Right atrium auricular region (tissue), 2 donors: ENCODE measurements at places on chromosomes 6 and 20. TPM values are rescaled to one million over a fixed set of nuclear protein-coding genes. Genes with fewer than 3 reads are reported as not detected.

SAMD3 gene
- total RNA-seq, result not detected

DNA sequence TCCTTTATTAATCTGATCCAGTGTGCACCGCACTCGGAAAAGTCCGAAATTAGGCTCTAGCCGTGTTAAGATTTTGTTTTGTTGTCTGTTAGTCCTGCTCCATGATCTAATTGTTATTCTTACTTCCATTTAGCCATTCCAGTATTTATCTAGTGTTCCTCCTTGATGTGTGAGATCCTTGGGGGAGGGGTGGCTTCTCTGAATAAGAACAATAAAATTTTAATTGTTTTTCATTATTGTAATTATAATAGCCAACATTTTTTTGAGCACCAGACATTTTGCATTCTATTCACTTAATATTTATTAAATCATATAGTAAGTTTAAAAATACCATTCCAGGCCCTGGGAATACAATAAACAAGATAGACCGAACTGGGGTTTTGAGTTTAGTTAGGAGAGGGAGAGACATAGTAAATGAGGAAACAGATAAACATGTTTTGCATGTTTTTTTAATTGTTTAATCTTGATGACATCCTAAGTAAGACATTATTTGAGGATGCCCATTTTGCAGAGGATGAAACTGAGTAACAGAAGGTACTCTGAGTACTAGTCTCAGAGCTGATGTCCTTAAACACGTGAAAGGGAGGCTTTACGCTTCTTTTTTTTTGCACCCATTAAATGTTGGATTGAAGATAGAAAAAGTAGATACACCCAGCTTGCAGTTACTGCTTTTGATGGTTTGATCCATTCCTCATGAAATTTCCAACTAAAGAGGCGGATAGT is 1.2 kb downstream of the CBFA2T2 start:
- DNase-seq, result no peak
- no peaks in the 10 kb centered on the region for H3K27me3 ChIP-seq

GRCh38 chr6:56684342-56685101 is 41.8 kb upstream of the DST start:
- H3K27ac ChIP-seq, result peak overlapping the region; percentile 79
- H3K36me3 ChIP-seq, result no peaks in the 10 kb centered on the region
- no peak overlapping the region for H3K4me3 ChIP-seq
- DNase-seq, result no peak

TPBG gene
- total RNA-seq, result 7.4 TPM

- H3K4me3 ChIP-seq, result no peak overlapping the region
- H3K27me3 ChIP-seq, result no peaks in the 10 kb centered on the region
- no peaks in the 10 kb centered on the region for H3K4me1 ChIP-seq
- no peak for DNase-seq
Measured at GRCh38 chr6:49513153-49513989, 13.6 kb downstream of the GLYATL3 start.

BPIFB1 gene
- not detected for total RNA-seq

GRCh38 chr6:169415179-169415578 is 161.5 kb upstream of the THBS2 start:
- no peak for DNase-seq
- no peaks in the 10 kb centered on the region for H3K36me3 ChIP-seq
- no peaks in the 10 kb centered on the region for H3K27me3 ChIP-seq
- no peaks in the 10 kb centered on the region for H3K4me1 ChIP-seq
- no peak overlapping the region for H3K27ac ChIP-seq
- no peak overlapping the region for H3K4me3 ChIP-seq

KCNK16 gene
- not detected for total RNA-seq

ARMC2 gene
- 5.3 TPM for total RNA-seq

ZBTB46 gene
- 12.2 TPM for total RNA-seq

GRCh38 chr6:149389509-149390297 is 10.4 kb upstream of the SUMO4 start:
- no peaks in the 10 kb centered on the region for H3K27me3 ChIP-seq
- H3K4me3 ChIP-seq, result no peak overlapping the region
- no peak for DNase-seq
- no peaks in the 10 kb centered on the region for H3K4me1 ChIP-seq
- H3K27ac ChIP-seq, result no peak overlapping the region
- no peaks in the 10 kb centered on the region for H3K36me3 ChIP-seq

DNA sequence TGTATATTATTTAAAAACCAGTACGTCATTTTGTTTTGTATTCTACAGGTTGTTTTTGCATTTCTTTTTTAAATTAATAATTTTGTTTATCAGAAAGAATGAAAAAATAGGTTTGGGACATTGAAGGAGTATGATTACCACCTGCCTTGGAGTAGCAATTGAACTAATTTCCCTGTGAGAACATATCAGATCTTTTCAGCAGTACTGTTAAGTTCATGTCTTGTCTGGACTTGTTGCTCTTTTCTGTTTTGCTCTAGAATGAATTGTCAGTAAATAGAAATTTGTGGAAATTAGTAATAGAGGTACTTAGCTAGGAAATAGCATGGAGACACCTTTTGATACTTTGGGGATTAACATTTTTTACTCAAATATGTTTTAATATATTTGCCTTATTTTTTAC is 24.3 kb downstream of the HSF2 start:
- H3K4me3 ChIP-seq, result no peak overlapping the region
- no peak for DNase-seq
- H3K27ac ChIP-seq, result no peak overlapping the region
- no peaks in the 10 kb centered on the region for H3K4me1 ChIP-seq
- peaks cover 61% of the 10 kb centered on the region for H3K36me3 ChIP-seq
- no peaks in the 10 kb centered on the region for H3K27me3 ChIP-seq

- no peak overlapping the region for H3K4me3 ChIP-seq
- H3K4me1 ChIP-seq, result no peaks in the 10 kb centered on the region
- H3K36me3 ChIP-seq, result no peaks in the 10 kb centered on the region
- no peaks in the 10 kb centered on the region for H3K27me3 ChIP-seq
- no peak overlapping the region for H3K27ac ChIP-seq
- no peak for DNase-seq
Measured at GRCh38 chr6:76230711-76231110, 158.2 kb upstream of the IMPG1 start.

MYMX gene
- not detected for total RNA-seq

C20orf144 gene
- total RNA-seq, result not detected

- no peaks in the 10 kb centered on the region for H3K4me1 ChIP-seq
- no peak for DNase-seq
- no peaks in the 10 kb centered on the region for H3K36me3 ChIP-seq
- H3K27me3 ChIP-seq, result no peaks in the 10 kb centered on the region
- H3K4me3 ChIP-seq, result no peak overlapping the region
- H3K27ac ChIP-seq, result no peak overlapping the region
Measured at GRCh38 chr20:51184289-51184688, 161.4 kb upstream of the KCNG1 start.

GPR6 gene
- total RNA-seq, result not detected

FOXA2 gene
- not detected for total RNA-seq

GRCh38 chr6:33167374-33168283 is 24.6 kb downstream of the COL11A2 start:
- H3K27ac ChIP-seq, result no peak overlapping the region
- no peak for DNase-seq
- no peaks in the 10 kb centered on the region for H3K4me1 ChIP-seq
- no peak overlapping the region for H3K4me3 ChIP-seq
- no peaks in the 10 kb centered on the region for H3K27me3 ChIP-seq
- no peaks in the 10 kb centered on the region for H3K36me3 ChIP-seq

DNA sequence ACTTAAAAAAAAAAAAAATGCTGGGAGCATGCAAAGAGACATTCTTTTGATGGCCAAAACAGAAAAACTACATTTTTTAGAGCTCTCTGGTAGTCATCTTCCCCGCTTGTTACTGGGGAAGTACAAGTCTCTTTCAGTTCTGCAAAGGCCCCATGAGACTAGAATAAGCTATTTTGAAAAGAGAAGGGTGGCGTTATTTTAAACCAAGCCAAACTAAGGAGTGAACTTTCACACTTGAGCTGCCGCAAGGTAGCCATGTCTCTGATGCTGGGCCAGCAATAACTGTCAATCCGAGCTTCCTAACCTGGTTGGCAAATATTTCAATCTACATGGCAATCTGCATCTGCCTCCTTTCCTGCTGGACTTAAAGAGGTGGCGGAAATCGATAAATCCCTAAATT is 96.7 kb downstream of the L3MBTL3 start:
- H3K27me3 ChIP-seq, result no peaks in the 10 kb centered on the region
- no peak for DNase-seq
- H3K36me3 ChIP-seq, result no peaks in the 10 kb centered on the region

DNA sequence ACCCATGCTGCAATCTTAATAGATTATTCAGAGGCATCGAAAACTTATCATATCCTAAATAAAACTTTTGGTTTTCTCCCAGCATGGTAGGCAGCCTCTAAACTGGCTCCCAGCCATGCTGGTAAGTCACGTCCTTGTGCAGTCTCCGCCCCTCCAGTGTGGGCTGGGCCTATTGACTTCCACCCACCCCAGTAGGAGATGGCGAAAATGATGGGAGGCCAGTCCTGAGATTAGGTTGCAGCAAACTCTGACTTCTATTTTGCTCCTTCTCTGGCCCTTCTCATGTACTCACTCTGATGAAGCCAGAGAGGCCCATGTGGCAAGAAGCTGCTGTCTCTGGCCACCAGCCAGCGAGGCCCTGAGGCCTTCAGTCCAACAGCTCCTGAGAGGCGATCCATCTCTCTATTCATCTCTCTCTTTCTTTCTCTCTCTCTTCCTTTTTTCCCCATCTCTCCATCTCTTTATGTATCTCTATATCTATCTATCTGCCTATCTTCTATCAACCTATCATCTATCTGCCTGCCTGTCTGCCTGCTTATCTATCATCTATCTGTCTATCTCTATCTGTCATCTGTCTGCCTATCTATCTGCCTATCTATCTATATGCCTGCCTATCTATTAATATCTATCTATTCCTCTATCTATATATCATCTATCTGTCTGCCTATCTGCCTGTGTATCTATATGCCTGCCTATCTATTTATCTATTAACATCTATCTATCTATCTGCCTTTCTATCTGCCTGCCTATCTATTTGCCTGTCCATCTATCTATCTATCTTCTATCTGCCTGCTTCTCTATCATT is 52.7 kb upstream of the STX16 start:
- H3K36me3 ChIP-seq, result no peaks in the 10 kb centered on the region
- H3K27me3 ChIP-seq, result no peaks in the 10 kb centered on the region
- no peak overlapping the region for H3K27ac ChIP-seq
- DNase-seq, result no peak
